ENCODE measurements at places on chromosomes 2 and 18.

GRCh38 chr2:109290887-109291643 is 162.1 kb downstream of the SH3RF3 start:
- DNase-seq = no peak

GRCh38 chr18:498931-499775 is 1.3 kb downstream of the COLEC12 start:
- DNase-seq = no peak

- no peak for DNase-seq
These were observed 106.3 kb downstream of the ACVR1 start for GRCh38 chr2:157769856-157770255.

- DNase-seq = no peak
These were observed 61.3 kb upstream of the FHL2 start for GRCh38 chr2:105460048-105460732.

GRCh38 chr2:187689372-187689771 is 135.1 kb upstream of the TFPI start:
- DNase-seq = no peak

- no peak for DNase-seq
These were observed 77.6 kb downstream of the ASB1 start for GRCh38 chr2:238504181-238504931.

- peak; percentile 85 for DNase-seq
These were observed 96.0 kb upstream of the TTC39C start for GRCh38 chr18:23918395-23919032.

DNA sequence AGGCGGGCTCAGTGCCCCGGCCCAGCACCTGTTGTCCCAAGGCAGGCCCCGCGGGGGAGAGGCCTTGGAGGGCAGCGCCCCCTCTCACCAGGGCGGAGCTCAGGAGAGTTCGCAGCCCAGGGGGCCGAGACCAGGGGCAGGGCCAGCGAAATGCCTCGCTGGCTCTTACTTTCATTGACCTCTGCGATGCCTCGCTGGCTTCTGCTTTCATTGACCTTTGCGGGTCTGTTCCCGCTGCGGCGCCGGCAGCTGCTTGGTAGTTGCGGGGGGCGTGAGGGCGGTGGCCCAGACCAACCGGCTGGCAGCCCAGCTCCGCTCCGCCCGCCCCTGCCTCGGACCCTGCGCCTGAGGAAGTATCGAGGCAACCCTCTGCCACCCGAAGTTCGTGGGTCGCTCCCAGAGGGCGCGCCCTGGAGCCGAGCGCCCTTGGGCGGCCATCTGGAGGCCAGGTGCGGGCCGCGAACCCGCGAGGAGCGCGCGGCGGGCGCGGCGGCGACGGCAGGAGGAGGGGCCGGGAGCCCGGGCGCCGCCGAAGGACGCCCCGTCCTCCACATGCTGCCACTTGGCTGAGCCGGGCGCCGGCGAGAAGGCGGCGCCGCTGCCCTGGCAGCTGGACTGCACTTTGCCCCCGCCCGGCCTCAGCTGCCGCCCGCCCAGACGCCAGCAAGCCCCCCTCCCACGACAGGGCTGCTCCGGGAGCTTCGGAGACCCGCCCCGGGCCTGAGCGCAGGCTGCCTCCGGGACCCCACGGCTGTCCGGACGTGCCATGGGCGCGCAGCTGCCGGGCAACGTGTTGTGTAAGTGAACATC is 118.0 kb upstream of the MSTN start:
- peak; percentile 0 for DNase-seq

GRCh38 chr2:98484652-98485452 is 40.2 kb downstream of the INPP4A start:
- DNase-seq = no peak

DNA sequence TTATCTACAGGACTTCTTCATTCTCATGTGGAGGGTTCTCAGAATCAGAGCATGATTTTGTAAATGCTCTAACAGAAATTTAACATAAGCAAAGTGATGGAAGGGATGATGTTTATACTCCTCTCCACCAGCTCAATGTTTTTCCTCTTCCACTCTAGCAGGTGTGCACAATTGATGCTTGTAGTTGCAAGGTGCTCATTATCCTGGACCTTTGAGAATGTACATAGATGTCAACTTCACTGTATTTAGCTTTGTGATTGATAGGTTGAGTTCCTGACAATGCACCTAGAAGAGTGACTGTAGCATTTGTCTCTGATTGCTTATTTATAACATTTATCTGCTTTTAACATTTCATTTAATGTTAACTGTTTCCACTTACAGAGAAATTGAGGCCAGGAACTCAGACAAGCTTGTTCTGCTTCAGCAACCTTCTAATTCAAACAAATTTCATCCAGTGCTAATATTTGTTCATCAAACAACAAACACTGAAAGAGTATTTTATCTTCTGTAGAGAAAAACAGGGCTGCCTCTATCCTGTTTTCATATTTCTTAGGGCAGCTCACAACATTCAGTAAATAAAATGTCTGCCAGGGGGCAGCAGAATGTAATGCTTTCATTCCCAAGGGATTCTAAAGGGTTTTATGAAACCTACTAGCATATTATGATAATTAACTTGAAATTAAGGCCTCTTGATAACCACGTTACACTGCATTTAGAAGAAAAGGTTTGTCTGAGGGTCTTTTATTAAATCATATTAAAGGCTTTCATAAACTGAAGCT is 127.9 kb upstream of the NOL4 start:
- DNase-seq = no peak

- no peak for DNase-seq
These were observed 79.6 kb downstream of the TEX51 start for GRCh38 chr2:126978333-126978732.

DNA sequence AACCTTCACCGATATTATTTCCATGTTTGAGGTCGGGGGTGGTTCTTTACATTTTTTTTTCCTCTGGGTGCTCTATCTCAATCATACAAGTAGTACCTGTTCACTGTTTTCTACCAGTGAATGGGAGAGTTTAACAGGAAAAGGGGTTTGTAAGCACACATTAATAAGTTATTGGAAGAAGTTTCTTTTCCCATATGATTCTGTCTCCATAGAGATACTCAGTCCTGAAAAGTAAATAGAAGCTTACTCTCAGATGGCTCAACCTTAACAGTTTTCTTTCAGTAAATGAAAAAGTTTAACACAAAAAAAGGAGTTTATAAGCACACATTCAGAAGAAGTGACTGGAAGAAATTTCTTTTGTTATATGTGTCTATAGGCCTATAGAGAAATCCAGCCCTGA is 995.6 kb upstream of the SLC39A10 start:
- DNase-seq = no peak

DNA sequence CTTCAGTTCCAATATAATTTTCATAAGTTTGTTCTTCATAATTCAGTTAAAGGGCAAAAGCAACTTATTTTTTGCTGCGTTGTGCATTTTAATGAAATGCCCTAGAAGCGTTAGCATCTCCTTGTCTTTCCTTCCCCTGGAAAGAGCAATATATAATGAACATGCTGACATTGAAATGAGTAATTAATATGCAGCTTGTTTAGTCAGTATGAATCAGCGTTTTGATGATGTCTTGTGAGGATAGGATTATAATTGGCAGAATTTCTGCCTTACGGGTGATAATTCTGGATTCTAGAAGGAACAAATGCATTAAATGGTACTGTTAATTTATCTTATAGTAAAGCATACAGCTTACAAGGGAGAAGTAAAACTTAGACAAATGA is 152.3 kb upstream of the MMADHC start:
- no peak for DNase-seq

- DNase-seq = no peak
These were observed 32.6 kb downstream of the BIN1 start for GRCh38 chr2:127074358-127074757.

- DNase-seq = no peak
These were observed 11.3 kb upstream of the PARD6G start for GRCh38 chr18:80258640-80259039.

GRCh38 chr2:233384811-233385488 is 30.7 kb downstream of the DGKD start:
- DNase-seq = no peak

- DNase-seq = no peak
These were observed 133.0 kb upstream of the CELF4 start for GRCh38 chr18:37698508-37699040.

DNA sequence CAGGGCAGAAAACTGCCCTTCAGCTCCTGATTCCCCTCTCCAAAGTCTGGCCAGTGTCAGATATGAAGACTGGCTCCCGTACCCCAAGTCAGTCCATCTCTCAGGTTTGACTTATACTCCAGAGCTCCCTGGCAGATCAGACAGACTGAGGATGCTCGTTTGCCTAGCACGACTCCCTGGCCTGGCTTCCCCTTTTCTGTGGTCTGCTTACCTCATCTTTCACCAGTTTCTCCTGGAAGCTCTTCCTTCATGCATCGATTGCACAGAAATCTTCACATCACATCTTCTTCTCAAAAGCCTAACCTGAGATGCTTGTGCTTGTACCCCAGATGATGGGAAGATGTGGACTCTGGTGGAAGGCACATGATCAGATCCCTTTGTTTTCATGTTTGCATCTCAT is 387.9 kb upstream of the POU3F3 start:
- no peak for DNase-seq

DNA sequence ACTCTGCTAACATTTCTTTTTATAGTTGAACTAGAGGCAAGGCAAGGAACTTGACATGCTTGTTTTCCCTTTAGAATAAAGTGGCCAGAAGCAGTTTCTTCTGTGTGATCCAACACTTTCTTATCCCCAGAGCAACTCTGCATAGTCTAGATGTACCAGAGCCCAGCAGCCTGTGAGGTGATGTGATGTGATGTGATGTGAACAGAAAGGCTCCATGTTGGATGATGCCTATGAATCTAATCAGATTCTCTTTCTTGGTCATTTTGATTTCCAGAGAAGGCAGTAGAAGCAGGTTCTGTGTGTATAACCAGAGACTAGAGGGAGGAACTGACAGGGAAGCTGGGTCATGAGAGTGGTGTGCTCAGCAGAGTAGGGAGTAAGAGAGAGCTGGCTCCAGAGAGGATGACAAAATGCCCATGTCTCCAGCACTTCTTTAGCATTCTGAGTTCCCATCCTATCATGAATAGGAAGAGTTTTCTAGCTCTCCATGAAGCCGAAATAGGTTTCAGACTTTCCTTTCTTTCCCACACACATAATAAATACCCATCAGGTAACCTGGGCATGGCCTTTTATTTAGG is 31.0 kb upstream of the PTH2R start:
- DNase-seq = no peak
